A549 treated with Mapracorat at 1 μM for 4 hours (cell line): ENCODE measurements at places on chromosomes 7 and 10. TPM values are rescaled to one million over a fixed set of nuclear protein-coding genes. Genes with fewer than 3 reads are reported as not detected.

Gene NPC1L1
- 0.02 to 0.10 TPM (median 0.08 TPM) in 5 replicates for total RNA-seq

Gene PAPOLB
- not detected in 5 replicates for total RNA-seq

Gene LAMB1
- 99.7 to 137 TPM (median 108 TPM) in 5 replicates for total RNA-seq

Gene TCAF2
- total RNA-seq: 0.80 to 1.3 TPM (median 1.0 TPM) in 5 replicates

Gene DENND11
- 4.7 to 6.2 TPM (median 5.9 TPM) in 5 replicates for total RNA-seq

Gene RPEL1
- 0.07 TPM in 1 of 5 replicates, not detected in the others for total RNA-seq

Gene TUBAL3
- total RNA-seq: 0.26 to 0.49 TPM (median 0.30 TPM) in 4 of 5 replicates, not detected in the other

Gene SPDYE2
- total RNA-seq: not detected in 5 replicates

Gene POU6F2
- total RNA-seq: not detected in 5 replicates

Gene CDK5
- total RNA-seq: 29.6 to 32.6 TPM (median 29.8 TPM) in 5 replicates

Gene FAM221A
- total RNA-seq: 0.20 to 0.71 TPM (median 0.46 TPM) in 5 replicates

Gene TRDMT1
- total RNA-seq: 2.2 to 3.7 TPM (median 3.0 TPM) in 5 replicates

Gene CADPS2
- total RNA-seq: 0.03 to 0.11 TPM (median 0.05 TPM) in 4 of 5 replicates, not detected in the other

Gene TYSND1
- total RNA-seq: 10.2 to 18.4 TPM (median 17.7 TPM) in 5 replicates

Gene CDNF
- total RNA-seq: 1.1 to 1.4 TPM (median 1.3 TPM) in 5 replicates

Gene EPO
- 0.10 to 0.12 TPM in 2 of 5 replicates, not detected in the others for total RNA-seq

Gene GPR15LG
- total RNA-seq: not detected in 5 replicates

Gene OPALIN
- not detected in 5 replicates for total RNA-seq

Gene GNAI1
- 27.4 to 33.6 TPM (median 32.0 TPM) in 5 replicates for total RNA-seq

Gene VAX1
- 0.97 to 1.7 TPM (median 1.5 TPM) in 5 replicates for total RNA-seq

Gene DRGX
- 0.05 TPM in 1 of 5 replicates, not detected in the others for total RNA-seq

Gene ADARB2
- 0.08 TPM in 1 of 5 replicates, not detected in the others for total RNA-seq

Gene ZNF488
- total RNA-seq: 11.5 to 14.5 TPM (median 13.2 TPM) in 5 replicates

Gene SPDYE11
- not detected in 5 replicates for total RNA-seq
